ENCODE measurements at places on chromosomes 12 and 14.

- DNase-seq, result no peak
Observed at GRCh38 chr12:117525766-117526165, 164.3 kb upstream of the NOS1 start.

DNA sequence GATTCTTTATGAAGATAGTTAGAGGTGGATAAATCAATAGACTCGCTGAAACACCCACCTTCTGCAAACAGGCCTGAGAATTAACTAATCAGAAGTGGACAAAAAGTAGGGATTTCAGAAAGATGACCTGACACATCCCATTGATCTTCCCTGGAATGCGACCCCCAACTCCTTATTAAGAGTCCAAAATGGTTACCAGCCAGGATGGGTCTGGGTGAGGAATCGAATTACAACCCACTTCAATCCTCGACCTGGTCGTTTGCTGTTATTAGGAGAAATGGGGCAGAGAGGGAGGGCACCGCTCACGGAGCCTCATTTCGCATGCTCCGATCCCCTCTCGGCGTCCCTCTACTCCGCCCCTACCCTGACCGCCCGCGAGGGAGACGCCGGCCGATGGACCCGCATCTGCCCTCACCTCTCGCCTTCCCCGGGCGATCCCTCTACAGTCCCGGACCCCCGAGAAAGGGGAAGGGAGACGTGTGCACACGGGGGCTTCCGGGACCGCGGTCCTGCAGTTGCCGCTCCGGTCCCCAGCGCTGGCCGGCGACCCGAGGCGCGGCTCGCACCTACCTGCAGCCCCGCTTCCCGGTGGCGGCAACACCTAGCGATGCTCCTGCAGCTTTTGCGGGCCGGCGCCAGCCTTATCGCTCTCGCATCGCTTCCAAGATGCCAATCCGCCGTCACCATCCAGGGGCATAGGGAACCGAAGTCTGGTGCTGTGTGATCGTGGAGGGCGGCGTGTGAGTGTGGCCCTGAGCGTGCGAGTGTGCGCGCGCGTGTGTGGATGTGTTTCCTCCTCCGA, 69.3 kb upstream of the USP15 start:
- DNase-seq, result no peak

DNA sequence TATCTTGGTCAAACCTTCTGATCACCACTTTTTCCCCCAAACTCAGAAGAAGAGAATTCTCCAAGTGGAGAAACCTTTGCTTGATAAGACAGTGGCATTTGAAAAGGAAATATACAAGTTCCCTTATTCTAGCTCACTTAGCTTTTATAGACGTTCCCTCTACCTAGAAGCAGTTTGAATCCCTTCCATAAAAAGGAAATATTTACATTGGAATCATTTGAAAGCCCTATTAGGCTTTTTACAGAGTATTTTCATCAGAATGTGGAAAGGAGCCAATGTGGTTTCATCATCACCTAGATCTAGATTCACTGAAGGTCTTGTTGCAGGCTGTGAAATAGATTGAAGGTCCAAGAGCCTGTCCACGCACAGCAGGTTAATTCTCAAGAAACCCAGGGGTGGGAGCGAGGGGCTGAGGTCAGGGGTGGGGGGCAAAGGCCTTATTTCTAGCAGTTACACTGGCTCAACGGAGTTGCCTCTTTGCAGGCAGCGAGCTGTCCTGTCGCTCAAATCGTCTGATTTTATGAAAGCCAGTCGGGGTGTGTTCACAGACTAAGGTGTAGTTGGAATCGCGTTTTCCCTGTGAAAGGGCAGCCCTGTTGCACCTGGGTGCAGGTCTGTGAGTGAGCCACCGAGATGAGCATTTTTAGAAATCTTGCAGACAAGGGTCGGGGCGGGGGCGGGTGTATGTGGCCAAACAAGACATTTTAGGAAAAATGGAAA, 45.6 kb downstream of the AACS start:
- no peak for DNase-seq

DNA sequence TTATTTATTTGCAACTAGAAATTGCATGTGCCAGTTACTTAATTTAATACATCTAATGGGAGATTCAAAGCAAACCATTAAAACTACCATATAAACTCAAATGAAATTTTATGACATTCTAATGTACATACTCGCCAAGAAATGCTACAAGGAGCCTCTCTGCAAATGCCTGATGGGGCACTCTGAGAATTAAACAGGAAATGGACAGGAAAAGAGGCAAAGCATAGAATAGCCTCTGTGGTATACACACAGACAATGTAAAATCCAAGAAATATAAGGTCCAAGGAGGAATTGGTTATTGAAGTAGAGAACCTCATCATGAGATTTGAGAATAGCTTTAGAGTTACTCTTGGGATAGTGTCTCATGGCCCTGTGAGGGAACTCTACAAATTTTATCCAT, 41.2 kb downstream of the RAB21 start:
- no peak for DNase-seq

GRCh38 chr12:122887819-122888212, 8.1 kb downstream of the VPS37B start:
- DNase-seq, result no peak

- DNase-seq, result no peak
Observed at GRCh38 chr14:37230551-37231194, 32.9 kb downstream of the MIPOL1 start.

- DNase-seq, result no peak
Observed at GRCh38 chr12:56188778-56189098, 545 bp downstream of the SMARCC2 start.

GRCh38 chr12:113359133-113359938, 949 bp downstream of the PLBD2 start:
- no peak for DNase-seq

DNA sequence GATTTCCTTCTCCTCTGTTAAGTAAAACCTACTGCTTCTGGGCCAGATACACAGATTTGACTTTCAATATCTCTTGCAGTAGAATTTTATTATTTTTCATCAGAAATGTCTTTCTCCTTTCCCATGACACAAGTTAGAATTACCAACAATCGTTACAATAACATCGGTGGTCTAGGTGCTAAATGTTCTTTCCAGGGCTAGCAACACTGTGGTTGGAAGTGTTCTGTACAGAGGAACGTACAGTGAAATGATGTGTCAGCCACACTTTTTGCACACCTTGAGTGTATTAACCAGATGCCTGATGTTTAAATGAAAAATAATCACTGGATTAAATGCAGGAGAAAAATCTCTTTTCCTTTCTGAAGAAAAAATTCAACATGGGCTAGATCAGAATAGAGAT, 27.7 kb upstream of the KLRD1 start:
- no peak for DNase-seq

DNA sequence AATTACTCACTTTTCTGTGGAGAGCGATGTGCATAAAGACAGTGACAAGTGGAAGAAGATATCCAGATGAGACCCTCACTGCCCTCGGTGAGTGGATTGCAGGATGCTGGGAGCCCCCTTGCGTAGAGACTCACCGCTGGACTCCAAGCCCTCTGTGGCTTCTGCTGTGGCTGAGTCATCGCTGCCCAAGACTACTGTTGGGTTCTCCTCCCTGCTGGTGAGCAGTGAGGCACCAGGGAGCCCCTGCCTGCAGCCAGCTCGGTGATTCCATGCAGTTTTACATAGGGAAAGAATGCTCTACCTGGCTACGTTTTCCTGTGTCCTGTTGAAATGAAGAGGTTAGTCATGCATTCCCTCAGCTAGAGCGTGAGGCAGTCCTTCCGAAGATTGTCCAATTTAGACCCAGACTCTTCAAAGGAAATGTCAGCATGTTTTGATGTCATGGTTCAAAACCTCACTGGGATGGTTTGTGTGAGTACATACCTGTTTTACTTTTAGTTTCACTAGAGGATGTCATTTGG, 28.2 kb downstream of the TRAF3 start:
- DNase-seq, result no peak

DNA sequence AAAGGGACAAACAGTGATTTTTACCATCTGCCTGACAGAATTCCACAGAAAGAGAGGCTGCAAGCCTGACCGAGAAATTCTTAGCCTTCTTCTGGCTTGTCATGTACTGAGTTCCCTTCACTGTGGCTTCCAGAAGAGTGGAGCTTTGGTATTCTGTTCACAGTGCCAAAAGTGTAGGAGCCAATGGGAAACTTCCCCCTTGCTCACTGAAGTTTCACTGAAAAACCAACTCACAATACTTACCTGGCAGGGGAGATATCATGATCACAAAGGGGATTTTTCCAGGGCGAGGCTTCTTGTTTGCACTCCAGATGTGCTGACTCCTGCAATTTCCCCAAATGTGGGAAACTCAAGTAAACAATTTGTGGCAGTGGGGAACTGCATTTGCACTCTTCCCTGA, 31.7 kb upstream of the MMP19 start:
- no peak for DNase-seq

DNA sequence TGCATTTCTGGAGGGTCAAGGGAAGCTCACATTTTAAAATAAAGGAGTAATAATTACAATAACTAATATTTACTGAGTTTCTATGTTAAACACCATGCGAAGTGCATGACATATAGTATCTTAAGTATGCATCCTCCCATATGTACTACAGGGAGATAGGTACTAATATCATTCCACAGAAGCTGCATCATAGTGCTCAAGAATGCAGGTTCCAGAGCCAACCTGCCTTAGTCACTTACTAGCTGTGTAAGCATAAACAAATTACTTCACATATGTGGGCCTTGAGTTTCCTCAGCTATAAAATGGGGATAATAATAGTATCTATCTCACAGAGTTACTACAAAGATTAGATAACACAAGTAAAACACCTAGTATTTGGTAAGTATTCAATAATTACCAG, 18.3 kb downstream of the ARMH4 start:
- DNase-seq, result no peak

DNA sequence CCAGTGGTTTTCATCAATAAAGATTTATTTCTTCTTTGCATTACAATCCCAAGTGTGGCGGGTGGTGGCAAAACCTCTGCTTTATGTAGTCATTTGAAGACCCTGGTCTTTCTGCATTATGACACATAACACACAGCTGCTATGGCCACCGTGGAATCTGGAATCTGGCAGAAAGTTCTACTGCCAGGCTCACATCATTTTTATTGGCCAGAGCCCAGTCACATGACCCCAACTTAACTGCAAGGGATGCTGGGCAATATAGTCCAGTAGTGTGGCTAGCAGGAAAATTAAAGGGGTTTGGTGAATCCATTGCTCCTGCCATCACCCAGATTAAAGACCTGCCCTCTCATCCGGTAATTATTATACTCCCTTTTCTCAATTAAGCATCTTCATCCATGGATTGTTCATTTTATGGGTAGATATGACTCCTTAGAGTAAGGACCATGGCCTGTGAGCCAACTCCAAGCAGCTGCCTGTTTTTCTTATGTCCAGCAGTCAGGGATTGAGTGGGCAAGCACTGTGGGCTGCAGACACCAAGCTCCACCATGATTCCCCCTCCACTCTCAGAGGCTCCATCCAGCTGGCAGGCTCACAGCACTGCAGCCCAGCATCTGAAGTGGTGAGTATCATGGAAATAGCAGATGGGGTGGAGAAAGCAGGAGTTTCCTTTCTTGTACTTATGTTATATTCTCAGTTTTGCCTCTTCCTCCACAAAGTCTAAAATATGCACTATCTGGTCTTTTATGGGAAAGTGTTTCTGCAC, 1030.7 kb downstream of the AACS start:
- no peak for DNase-seq

- DNase-seq, result no peak
Observed at GRCh38 chr14:105664691-105665090, 138.3 kb downstream of the TMEM121 start.

DNA sequence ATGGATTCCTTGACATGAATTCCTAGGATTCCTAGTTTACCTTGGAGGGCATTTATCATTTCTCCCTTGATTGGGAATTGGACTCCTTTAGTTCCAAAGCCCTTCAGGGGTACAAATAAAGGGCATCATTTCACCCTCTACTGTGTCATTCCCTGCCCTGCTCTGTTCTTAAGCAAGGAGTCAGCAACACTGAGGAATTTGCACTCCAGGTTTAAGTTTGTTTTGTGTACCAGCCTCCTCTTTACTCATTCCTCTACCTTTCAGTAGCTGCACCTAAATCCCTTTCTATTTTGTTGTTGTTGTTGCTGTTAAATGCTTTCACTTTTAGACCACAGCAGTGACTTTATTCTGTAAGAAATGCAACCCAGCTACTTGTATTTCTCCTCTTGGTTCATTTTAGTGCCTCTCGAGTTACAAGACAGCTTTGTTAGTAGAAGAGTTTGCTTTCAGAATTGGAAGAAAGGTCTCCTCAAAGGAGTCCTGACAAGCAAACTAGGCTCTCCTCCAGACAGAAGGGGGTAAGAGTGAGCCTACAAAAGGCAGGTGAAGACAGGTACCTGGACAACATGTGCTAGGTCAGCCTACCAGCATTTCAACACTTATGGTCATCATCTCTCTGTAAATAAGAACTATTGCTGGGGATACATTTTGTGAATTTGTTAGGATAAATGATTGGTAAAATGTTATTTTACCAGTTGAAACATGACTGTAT, 90.0 kb downstream of the RMST start:
- no peak for DNase-seq

- DNase-seq, result no peak
Observed at GRCh38 chr12:76799362-76799761, 35.4 kb downstream of the ZDHHC17 start.

DNA sequence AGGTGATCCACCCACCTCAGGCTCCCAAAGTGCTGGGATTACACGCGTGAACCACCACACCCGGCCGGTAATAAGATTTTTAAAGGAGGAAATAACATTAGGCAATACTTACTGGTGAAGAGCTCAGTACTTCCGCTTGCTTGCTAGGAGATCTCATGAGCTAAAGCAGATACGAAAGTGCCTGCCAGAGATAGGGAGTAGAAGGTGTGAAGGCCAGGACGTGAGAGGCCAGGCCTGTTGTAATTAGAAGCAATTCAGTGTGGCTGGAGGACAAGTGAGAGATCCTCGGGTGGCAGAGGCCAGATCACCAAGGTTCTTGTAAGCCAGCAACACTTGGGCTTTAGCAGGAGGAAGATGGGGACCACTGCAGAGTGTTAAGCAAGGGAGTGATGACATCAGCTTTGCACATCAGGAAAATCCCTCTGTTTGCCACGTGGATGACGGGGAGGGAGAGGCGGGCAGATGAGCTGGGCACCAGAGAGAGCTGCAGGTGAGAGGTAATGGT, 7.6 kb downstream of the TECPR2 start:
- DNase-seq, result peak; percentile 35
